ENCODE measurements at places on chromosomes 4 and X. TPM values are rescaled to one million over a fixed set of nuclear protein-coding genes. Genes with fewer than 3 reads are reported as not detected.
A peak's percentile ranks its signal among the peaks of the same experiment; 100 is the strongest.

ZNF141 gene
- total RNA-seq, result 27.7 TPM

YIPF7 gene
- total RNA-seq, result not detected

ZNF630 gene
- total RNA-seq, result 1.6 TPM

LANCL3 gene
- 2.5 TPM for total RNA-seq

PROM1 gene
- total RNA-seq, result 13.9 TPM

C4orf36 gene
- total RNA-seq, result 3.1 TPM

DCHS2 gene
- 0.58 TPM for total RNA-seq

INPP4B gene
- 17.5 TPM for total RNA-seq

GRCh38 chr4:65302145-65302544 is 368.1 kb downstream of the EPHA5 start:
- H3K27me3 ChIP-seq, result no peaks in the 10 kb centered on the region
- no peaks in the 10 kb centered on the region for H3K4me1 ChIP-seq
- no peak overlapping the region for H3K27ac ChIP-seq
- H3K4me3 ChIP-seq, result no peak overlapping the region
- no peak for DNase-seq

- no peaks in the 10 kb centered on the region for H3K4me1 ChIP-seq
- no peak overlapping the region for H3K27ac ChIP-seq
- no peaks in the 10 kb centered on the region for H3K27me3 ChIP-seq
- H3K36me3 ChIP-seq, result no peaks in the 10 kb centered on the region
These were observed 227.0 kb downstream of the DKK2 start for GRCh38 chr4:106809076-106809475.

- no peaks in the 10 kb centered on the region for H3K36me3 ChIP-seq
- DNase-seq, result no peak
- H3K27ac ChIP-seq, result no peak overlapping the region
- H3K4me3 ChIP-seq, result no peak overlapping the region
- no peaks in the 10 kb centered on the region for H3K4me1 ChIP-seq
These were observed 38.8 kb downstream of the KDR start for GRCh38 chr4:55086578-55086977.

DNA sequence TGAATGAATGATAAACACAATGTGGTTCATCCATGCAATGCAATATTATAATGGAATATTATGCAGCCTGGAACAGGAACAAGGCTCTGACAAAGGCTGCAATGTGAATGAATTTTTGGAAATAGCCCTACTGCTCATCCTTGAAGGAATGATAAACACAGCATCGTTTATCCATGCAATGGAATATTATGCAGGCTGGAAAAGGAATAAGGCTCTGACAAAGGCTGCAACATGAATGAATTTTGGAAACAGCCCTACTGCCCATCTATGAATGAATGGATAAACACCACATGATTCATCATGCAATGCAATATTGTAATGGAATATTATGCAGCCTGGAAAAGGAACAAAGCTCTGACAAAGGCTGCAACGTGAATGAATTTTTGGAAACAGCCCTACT is 159.4 kb downstream of the CRLF2 start:
- no peak overlapping the region for H3K4me3 ChIP-seq
- H3K27me3 ChIP-seq, result no peaks in the 10 kb centered on the region
- no peak overlapping the region for H3K27ac ChIP-seq
- no peak for DNase-seq
- H3K36me3 ChIP-seq, result no peaks in the 10 kb centered on the region

GRCh38 chr4:105243446-105243845 is 96.8 kb downstream of the TET2 start:
- peaks cover 25% of the 10 kb centered on the region for H3K4me1 ChIP-seq
- H3K36me3 ChIP-seq, result peaks cover 6% of the 10 kb centered on the region
- H3K27me3 ChIP-seq, result no peaks in the 10 kb centered on the region
- H3K27ac ChIP-seq, result no peak overlapping the region
- no peak for DNase-seq

DNA sequence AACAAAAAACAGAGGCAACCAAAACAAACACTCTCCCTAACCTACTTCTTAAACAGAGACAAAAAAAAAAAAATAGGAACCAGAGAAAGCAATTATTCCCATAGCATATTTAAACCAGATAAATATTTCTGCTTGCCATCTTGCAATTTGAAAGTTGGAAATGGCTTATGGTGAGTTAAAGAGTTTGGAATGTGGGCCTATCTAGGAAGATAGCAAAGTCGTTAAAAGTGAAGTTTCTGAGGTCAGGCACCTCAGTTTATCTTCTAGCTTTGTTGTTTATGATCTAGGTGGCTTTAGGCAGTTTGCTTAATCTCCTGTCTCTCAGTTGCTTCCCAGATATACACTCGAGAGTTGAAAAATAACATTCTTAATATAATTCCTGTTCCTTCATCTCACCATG is 284.2 kb downstream of the KCNIP4 start:
- H3K27me3 ChIP-seq, result no peaks in the 10 kb centered on the region
- no peak for DNase-seq
- H3K27ac ChIP-seq, result no peak overlapping the region
- H3K4me1 ChIP-seq, result no peaks in the 10 kb centered on the region
- H3K4me3 ChIP-seq, result no peak overlapping the region
- H3K36me3 ChIP-seq, result no peaks in the 10 kb centered on the region

- H3K4me1 ChIP-seq, result peaks cover 2% of the 10 kb centered on the region
- H3K27me3 ChIP-seq, result no peaks in the 10 kb centered on the region
- no peak for DNase-seq
- H3K27ac ChIP-seq, result no peak overlapping the region
- H3K36me3 ChIP-seq, result no peaks in the 10 kb centered on the region
These were observed 17.8 kb upstream of the ASIC5 start for GRCh38 chr4:155883895-155884294.

DNA sequence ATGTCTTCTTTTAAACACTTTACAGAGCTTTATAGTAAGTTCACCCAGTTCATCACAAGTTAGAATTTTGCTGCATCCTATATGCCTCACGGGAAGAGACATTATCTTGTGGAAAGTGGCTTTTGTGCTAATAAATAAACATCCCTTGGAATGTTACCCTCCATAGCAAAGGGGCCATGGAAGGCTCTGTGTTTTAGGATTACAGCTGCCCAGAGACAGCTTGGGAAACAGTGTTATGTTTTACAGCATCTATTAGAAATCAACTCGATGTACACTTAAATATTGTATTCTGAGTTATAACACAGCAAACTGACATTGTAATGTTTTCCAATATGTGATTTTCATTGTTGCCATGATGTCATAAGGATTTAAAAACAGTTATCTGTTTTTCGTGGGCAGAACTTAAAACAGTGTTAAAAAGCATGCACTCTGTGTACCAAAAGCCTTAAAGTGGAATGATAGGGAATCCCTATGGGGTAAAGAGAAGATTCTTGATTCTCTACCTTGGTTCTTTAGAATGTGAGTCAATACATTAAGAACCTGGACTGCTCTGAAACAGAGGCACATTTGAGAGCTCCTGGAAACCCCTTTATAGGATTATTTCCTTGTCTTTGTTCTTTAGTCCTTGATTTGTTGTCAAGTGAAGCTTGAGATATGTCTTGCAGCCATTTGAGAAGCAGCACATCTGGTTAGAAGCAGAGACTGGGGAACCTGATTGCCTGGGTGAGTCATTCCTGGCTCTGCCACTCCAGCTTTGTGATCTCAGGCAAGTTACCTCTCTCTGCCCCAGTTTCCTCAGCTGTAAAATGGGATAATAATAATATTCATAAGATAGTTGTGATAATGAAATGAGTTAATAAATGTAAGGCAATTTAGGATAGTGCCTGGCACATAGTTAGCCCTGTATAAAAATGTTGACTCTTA is 41.6 kb downstream of the ARHGAP10 start:
- H3K4me1 ChIP-seq, result peaks cover 31% of the 10 kb centered on the region
- peak; percentile 37 for DNase-seq
- H3K27ac ChIP-seq, result no peak overlapping the region
- no peaks in the 10 kb centered on the region for H3K27me3 ChIP-seq

DNA sequence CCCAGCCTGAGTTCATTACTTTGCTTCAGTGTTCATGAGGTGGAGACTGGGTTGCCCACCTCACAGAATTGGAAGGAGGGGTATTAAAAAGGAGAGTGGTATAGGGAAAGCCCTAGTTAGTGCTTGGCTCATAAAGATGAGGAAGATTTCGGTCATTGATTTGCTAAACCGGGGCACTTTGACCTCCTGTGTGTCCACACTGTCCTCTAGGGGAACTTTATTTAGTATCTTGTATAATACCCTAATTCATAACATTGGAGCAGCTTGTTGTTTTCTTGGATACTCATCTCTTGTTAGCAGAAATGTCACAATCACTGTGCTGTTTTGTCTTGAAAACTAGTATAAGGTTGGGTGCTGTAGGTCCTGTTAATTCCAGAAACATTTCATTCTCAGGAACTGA is 49.8 kb downstream of the GYG2 start:
- no peak overlapping the region for H3K27ac ChIP-seq
- H3K4me3 ChIP-seq, result no peak overlapping the region
- H3K4me1 ChIP-seq, result no peaks in the 10 kb centered on the region

DNA sequence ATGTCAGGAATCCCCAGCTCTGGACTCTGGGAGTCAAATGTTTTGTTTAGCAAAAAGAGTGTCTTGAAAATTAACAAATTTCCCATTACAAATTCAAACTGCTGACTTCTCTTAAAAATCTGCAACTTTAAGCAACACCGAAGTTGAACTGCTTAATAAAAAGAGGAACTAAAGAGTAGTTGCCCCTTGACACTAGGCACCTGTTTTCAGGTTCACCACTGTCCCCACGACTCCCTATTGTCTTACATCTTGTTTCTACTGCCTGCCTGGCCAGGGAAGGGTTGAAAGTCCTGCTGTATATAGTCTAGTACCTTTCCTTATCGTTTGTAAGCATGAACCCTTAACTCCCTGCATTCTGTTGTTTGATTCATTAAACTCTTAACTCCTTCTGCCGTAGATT is 173.9 kb downstream of the SCFD2 start:
- no peak overlapping the region for H3K4me3 ChIP-seq
- peaks cover 9% of the 10 kb centered on the region for H3K4me1 ChIP-seq
- H3K27ac ChIP-seq, result no peak overlapping the region

DNA sequence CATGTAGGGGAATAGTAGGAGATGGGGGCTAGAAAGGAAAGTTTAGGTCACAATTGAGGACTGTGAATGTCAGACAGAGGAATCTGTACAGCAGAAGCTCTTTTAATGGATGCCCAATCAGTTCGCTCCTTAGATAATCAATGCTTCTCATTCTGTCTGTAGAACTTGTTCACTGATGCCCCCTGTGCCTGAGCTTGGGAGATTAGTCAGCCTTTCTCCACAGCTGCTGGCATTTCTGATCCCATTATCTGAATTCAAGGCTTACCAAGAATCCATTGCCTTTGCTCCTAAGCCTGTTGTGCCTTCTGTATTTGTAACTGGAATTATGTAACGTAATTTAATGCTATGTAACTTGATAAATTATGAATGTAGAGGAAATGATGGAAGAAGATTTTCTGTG is 53.2 kb upstream of the BBS12 start:
- H3K27me3 ChIP-seq, result no peaks in the 10 kb centered on the region
- no peak overlapping the region for H3K4me3 ChIP-seq

GRCh38 chrX:68929332-68930150 is 100.7 kb downstream of the EFNB1 start:
- H3K4me1 ChIP-seq, result peaks cover under 1% of the 10 kb centered on the region
- no peaks in the 10 kb centered on the region for H3K27me3 ChIP-seq
- H3K27ac ChIP-seq, result no peak overlapping the region
- no peaks in the 10 kb centered on the region for H3K36me3 ChIP-seq

DNA sequence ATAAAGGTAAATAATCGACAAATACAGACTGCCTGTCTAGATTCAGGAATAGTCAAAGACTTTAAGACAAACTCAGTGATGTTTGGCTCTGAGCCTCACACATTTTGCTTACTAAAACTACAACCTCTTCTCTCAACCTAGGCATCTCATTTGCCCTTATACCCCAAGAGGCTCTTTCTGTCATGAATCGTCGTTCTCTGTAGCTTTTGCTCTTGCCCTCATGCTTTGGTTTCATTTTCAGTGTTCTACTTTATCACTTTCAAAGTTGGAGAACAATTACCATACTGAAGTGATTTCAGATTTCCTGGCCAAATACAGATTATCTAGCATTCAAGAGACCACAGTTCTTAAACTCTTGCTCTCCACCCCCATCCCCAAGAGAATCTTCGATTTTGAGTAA is 114.1 kb upstream of the RAP2C start:
- no peaks in the 10 kb centered on the region for H3K4me1 ChIP-seq
- H3K27me3 ChIP-seq, result no peaks in the 10 kb centered on the region
- H3K4me3 ChIP-seq, result no peak overlapping the region

GRCh38 chr4:139560406-139561104 is 4.5 kb upstream of the SETD7 start:
- H3K4me1 ChIP-seq, result peaks cover 45% of the 10 kb centered on the region
- DNase-seq, result peak; percentile 73
- H3K27me3 ChIP-seq, result no peaks in the 10 kb centered on the region
- H3K27ac ChIP-seq, result peak overlapping the region; percentile 98

GRCh38 chrX:152245213-152245612 is 106.8 kb upstream of the MAGEA10 start:
- H3K27ac ChIP-seq, result no peak overlapping the region
- no peaks in the 10 kb centered on the region for H3K4me1 ChIP-seq
- no peaks in the 10 kb centered on the region for H3K36me3 ChIP-seq

DNA sequence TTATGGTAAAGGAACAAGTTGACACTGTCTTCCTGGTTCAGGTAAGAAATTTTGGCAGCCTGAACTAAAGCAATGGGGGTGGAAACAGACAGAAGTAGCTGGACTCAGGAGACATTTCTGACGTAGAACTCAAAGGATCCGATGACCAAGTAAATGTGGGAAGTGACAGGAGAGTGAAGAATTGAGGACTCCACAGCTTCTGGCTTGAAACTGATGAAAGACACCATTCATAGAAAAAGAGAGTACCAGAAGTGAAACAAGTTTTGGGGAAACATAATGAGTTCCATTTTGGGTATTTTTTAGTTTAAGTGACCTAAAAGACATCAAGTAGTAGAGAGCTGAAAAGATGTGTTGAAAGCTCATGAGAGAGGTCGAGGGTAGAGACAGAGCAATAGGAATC is 5.7 kb downstream of the FAM120C start:
- no peak overlapping the region for H3K4me3 ChIP-seq
- H3K4me1 ChIP-seq, result peaks cover 7% of the 10 kb centered on the region
- no peak for DNase-seq
- no peaks in the 10 kb centered on the region for H3K27me3 ChIP-seq
- H3K27ac ChIP-seq, result no peak overlapping the region

DNA sequence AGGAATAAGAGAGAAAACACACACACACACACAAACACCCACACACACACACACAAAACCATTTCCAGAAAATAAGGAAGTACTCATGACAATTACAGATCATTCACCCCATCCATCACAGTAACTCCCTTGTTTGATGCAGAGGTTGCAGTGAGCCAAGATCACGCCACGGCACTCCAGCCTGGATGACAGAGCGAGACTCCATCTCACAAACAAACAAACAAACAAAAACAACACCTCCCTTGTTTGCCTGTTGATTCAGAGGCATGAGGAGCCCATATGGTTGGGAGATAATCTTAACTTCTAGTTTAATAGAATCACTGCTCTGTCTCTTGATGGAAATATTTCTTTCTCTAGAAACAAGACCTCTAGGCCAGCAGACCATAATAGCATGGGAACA is 2043.5 kb upstream of the AGA start:
- no peaks in the 10 kb centered on the region for H3K36me3 ChIP-seq
- no peak overlapping the region for H3K27ac ChIP-seq
- no peaks in the 10 kb centered on the region for H3K27me3 ChIP-seq
- H3K4me3 ChIP-seq, result no peak overlapping the region

Data from A673 (cell line).